A673 (cell line): ENCODE measurements at places on chromosomes 5 and 9. TPM values are rescaled to one million over a fixed set of nuclear protein-coding genes. Genes with fewer than 3 reads are reported as not detected.

NUTM2G gene
- total RNA-seq, result not detected in 2 replicates

- peaks cover 3% of the 10 kb centered on the region for H3K4me1 ChIP-seq
- H3K27ac ChIP-seq, result no peak overlapping the region
- H3K27me3 ChIP-seq, result no peaks in the 10 kb centered on the region
- no peaks in the 10 kb centered on the region for H3K36me3 ChIP-seq
- peak; percentile 55 for DNase-seq
Observed at GRCh38 chr5:149007174-149007573, 55.7 kb downstream of the SH3TC2 start.

- DNase-seq, result no peak
- no peak overlapping the region for H3K27ac ChIP-seq
- no peaks in the 10 kb centered on the region for H3K27me3 ChIP-seq
- no peak overlapping the region for H3K4me3 ChIP-seq
- H3K36me3 ChIP-seq, result no peaks in the 10 kb centered on the region
Observed at GRCh38 chr9:110284211-110284844, 28.0 kb upstream of the TXN start.

GRCh38 chr9:38057416-38058195, 11.4 kb downstream of the SHB start:
- H3K27me3 ChIP-seq, result no peaks in the 10 kb centered on the region
- H3K4me1 ChIP-seq, result peaks cover 28% of the 10 kb centered on the region
- peak; percentile 65 for DNase-seq
- H3K36me3 ChIP-seq, result no peaks in the 10 kb centered on the region

DNA sequence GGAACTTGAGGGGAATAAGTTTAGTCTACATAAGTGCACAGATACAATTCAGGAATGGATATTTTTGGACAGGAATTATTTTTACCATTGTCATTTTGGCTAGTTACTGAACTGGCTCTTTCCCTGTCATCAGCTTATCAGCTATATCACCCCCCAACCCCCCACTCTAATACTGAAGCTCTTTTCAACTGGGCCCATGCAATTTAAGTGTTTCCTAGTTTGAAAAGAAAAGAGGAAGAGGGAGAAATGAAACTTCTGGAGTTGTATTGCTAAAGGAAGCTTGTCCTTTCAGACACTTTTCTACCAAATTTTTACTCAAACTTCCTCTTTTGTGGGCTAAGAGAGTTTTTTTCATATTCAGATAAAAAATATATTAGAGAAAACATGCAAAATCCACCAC, 18.5 kb upstream of the TIMD4 start:
- DNase-seq, result no peak
- no peaks in the 10 kb centered on the region for H3K27me3 ChIP-seq
- no peaks in the 10 kb centered on the region for H3K4me1 ChIP-seq
- H3K27ac ChIP-seq, result no peak overlapping the region

GRCh38 chr5:119418606-119419100, 33.6 kb upstream of the HSD17B4 start:
- H3K4me3 ChIP-seq, result peak overlapping the region; percentile 13
- H3K27me3 ChIP-seq, result no peaks in the 10 kb centered on the region
- no peak overlapping the region for H3K27ac ChIP-seq

- H3K27me3 ChIP-seq, result peaks cover 42% of the 10 kb centered on the region
- H3K27ac ChIP-seq, result no peak overlapping the region
- no peaks in the 10 kb centered on the region for H3K4me1 ChIP-seq
- no peak overlapping the region for H3K4me3 ChIP-seq
- DNase-seq, result no peak
Observed at GRCh38 chr9:121584421-121584820, 67.0 kb upstream of the DAB2IP start.

GRCh38 chr5:119316086-119316485, 39.7 kb upstream of the TNFAIP8 start:
- DNase-seq, result no peak
- no peak overlapping the region for H3K4me3 ChIP-seq
- H3K36me3 ChIP-seq, result no peaks in the 10 kb centered on the region
- H3K4me1 ChIP-seq, result peaks cover 10% of the 10 kb centered on the region
- no peaks in the 10 kb centered on the region for H3K27me3 ChIP-seq

DNA sequence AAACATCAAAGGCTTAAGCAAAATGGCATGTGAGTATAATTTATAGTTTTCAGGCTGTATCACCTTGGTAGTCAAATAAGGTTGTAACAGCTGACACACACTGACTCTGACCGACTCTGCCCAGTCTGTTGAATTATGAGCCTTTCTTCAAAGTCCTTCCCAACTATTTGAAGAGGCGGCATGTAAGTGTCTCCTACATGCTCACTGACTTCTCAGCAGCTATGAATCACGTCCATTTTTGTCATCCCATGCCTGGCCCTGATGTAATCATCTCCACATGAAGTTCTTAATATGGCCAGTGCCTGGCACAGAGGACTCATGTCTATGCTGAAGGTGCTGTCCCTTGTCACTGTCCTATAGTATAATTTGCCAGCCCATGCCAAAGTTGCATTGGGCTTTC, 5.1 kb upstream of the PTBP3 start:
- H3K36me3 ChIP-seq, result no peaks in the 10 kb centered on the region
- DNase-seq, result no peak
- no peaks in the 10 kb centered on the region for H3K4me1 ChIP-seq
- no peak overlapping the region for H3K27ac ChIP-seq
- H3K27me3 ChIP-seq, result no peaks in the 10 kb centered on the region

- no peaks in the 10 kb centered on the region for H3K27me3 ChIP-seq
- H3K27ac ChIP-seq, result no peak overlapping the region
- no peaks in the 10 kb centered on the region for H3K4me1 ChIP-seq
Observed at GRCh38 chr9:72022841-72023240, 37.6 kb downstream of the C9orf57 start.

GRCh38 chr5:121429761-121430160, 421.9 kb upstream of the FTMT start:
- no peak overlapping the region for H3K27ac ChIP-seq
- no peak for DNase-seq
- no peak overlapping the region for H3K4me3 ChIP-seq
- no peaks in the 10 kb centered on the region for H3K27me3 ChIP-seq

PALM2AKAP2 gene
- total RNA-seq, result 5.0 and 5.7 TPM in 2 replicates

DNA sequence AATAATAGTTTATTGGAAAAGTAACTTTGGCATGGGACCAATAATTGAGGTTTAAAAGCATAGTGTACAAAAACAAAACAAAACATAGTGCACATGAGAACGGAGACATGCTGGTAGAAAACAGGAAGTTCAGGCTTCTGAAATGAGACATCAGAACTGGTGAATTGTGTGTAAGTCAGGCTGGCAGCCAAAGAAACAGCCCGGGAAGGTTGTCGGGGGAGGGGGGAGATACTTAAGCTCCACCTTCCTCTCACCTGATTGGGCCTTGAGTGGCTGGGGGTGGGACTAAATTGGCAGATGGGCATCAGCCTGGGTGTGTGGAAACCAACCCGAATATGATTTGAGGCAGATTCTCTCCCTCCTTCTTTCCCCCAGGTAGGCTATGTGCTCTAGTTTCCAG, 256.3 kb downstream of the SMARCA2 start:
- H3K27me3 ChIP-seq, result peaks cover 7% of the 10 kb centered on the region
- H3K4me1 ChIP-seq, result no peaks in the 10 kb centered on the region
- no peak overlapping the region for H3K4me3 ChIP-seq
- H3K36me3 ChIP-seq, result no peaks in the 10 kb centered on the region
- H3K27ac ChIP-seq, result no peak overlapping the region

GRCh38 chr9:16343249-16344237, 526.9 kb downstream of the BNC2 start:
- no peak overlapping the region for H3K27ac ChIP-seq
- H3K36me3 ChIP-seq, result no peaks in the 10 kb centered on the region
- H3K4me3 ChIP-seq, result no peak overlapping the region
- no peaks in the 10 kb centered on the region for H3K27me3 ChIP-seq
- DNase-seq, result no peak
- H3K4me1 ChIP-seq, result no peaks in the 10 kb centered on the region

DDX4 gene
- total RNA-seq, result not detected in 2 replicates

GRCh38 chr5:178389026-178389729, 156.6 kb upstream of the PHYKPL start:
- no peaks in the 10 kb centered on the region for H3K27me3 ChIP-seq
- H3K4me1 ChIP-seq, result no peaks in the 10 kb centered on the region
- no peak overlapping the region for H3K4me3 ChIP-seq
- no peak overlapping the region for H3K27ac ChIP-seq

DNA sequence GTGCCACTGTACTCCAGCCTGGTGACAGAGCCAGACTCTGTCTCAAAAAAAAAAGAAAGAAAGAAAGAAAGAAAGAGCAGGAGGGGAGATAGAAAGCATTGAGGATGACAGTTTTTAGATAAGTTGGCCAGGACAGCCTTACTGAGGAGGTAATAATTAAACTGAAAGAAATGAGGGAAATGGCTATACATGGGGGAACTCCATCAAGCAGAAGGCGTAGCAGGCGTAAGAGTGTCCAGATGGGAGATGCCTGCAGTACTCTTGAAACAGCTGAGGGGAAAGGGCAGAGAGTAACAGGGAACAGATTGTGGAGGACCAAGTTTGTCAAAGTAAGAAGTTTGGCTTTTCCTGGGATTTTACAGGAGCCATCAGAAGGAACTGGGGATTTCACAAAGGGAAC, 57.5 kb downstream of the HMGCS1 start:
- no peaks in the 10 kb centered on the region for H3K27me3 ChIP-seq
- H3K27ac ChIP-seq, result no peak overlapping the region
- H3K4me1 ChIP-seq, result no peaks in the 10 kb centered on the region

GAPVD1 gene
- 55.3 and 58.2 TPM in 2 replicates for total RNA-seq

DNA sequence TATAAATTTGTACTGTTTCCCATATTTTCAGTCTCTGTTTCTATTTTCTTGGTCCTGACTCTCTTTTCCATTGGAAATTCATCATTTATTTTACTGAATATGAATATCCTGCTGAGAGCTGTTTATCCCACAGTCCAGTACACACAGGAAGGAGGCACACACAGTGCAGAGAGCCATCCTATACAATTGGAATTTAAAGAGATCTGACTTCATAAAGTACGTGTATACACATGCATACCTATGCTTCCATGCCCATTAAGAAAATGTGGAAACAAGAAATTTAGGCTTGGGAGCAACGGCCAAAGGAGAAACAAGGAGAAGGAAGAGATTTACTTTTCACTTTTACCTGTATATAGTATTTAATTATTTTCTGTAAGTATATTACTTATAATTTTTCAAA, 99.2 kb downstream of the NFIB start:
- H3K27ac ChIP-seq, result no peak overlapping the region
- H3K4me1 ChIP-seq, result peaks cover 42% of the 10 kb centered on the region
- H3K27me3 ChIP-seq, result no peaks in the 10 kb centered on the region
- no peak for DNase-seq
- H3K36me3 ChIP-seq, result no peaks in the 10 kb centered on the region

LPAR1 gene
- total RNA-seq, result 28.3 and 29.0 TPM in 2 replicates

- peaks cover 29% of the 10 kb centered on the region for H3K4me1 ChIP-seq
- no peaks in the 10 kb centered on the region for H3K27me3 ChIP-seq
- H3K36me3 ChIP-seq, result no peaks in the 10 kb centered on the region
- H3K27ac ChIP-seq, result no peak overlapping the region
- no peak overlapping the region for H3K4me3 ChIP-seq
Observed at GRCh38 chr5:150516011-150516410, 8.1 kb downstream of the NDST1 start.

TMEM215 gene
- total RNA-seq, result not detected in 2 replicates

CCDC171 gene
- 72.5 and 77.4 TPM in 2 replicates for total RNA-seq

PTGES gene
- total RNA-seq, result 0.80 and 1.4 TPM in 2 replicates

GRCh38 chr5:123559434-123559775, 47.4 kb downstream of the CSNK1G3 start:
- no peaks in the 10 kb centered on the region for H3K36me3 ChIP-seq
- no peak for DNase-seq
- no peak overlapping the region for H3K4me3 ChIP-seq
- H3K27ac ChIP-seq, result no peak overlapping the region
- H3K27me3 ChIP-seq, result no peaks in the 10 kb centered on the region

IRX2 gene
- not detected in 2 replicates for total RNA-seq

DNA sequence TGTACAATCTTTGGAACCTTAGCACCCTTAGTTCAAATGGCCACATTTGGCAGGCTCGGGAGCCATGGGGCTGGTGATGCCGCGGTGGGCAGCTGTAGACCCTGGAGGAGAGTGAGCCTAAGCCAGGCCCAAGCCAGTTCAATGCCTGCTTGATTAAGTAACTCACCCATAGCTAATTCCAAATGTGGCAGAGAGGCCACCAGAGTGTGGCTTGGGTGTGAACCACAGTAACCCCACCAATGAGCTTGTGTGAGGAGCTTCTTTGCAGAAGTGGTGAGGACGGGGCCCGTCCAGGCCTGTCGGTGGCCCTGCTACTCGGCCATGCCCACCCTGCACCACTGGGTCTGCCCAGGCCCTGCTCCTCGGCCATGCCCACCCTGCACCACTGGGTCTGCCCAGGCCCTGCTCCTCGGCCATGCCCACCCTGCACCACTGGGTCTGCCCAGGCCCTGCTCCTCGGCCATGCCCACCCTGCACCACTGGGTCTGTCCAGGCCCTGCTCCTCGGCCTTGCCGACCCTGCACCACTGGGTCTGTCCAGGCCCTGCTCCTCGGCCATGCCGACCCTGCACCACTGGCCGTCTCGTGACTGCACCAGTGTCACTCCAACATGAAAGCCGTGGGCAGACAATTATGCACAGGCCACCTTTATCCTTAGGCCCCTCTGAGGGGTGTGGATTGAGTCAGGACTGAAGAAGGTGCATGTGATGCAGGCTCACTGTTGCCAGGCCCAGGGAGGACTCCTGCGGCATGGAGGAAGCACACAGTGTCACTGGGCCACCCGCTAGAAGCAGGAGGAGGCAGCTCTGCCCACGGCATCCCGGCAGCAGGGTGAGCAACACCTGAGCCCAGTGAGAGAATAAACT, 75.4 kb downstream of the MRPL36 start:
- H3K4me3 ChIP-seq, result no peak overlapping the region
- H3K27ac ChIP-seq, result no peak overlapping the region
- H3K36me3 ChIP-seq, result no peaks in the 10 kb centered on the region
- H3K4me1 ChIP-seq, result no peaks in the 10 kb centered on the region

NR2F1-AS1 gene
- 1.8 and 2.3 TPM in 2 replicates for total RNA-seq

DNA sequence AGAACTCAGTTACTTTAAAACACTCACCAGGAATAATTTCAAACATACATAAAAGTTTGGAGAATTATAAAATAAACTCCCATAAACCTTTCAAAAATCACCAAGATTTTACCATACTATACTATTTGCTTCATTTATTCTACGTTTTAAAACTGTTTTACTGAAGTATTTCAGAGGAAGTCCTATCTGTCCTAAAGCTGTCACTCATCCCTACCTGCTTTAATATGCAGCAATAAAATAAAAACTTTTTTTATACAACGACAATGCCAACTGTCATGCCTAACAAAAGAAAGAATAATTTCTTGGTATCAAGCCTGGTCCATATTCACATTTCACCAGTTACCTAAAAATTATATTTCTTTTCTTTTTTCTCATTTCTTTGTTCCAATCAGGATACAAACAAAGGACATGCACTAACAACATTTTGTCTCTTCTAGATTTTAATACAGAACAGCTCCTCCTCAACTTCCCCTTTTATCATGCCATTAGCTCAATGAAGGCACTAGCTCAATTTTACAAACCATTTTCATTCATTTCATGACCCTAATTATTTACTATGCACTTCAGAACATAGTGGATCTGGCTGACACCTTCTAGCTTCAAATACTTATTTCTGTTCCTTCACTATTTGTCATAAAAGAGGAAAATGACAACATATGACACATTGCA, 135.2 kb downstream of the GNAQ start:
- no peak for DNase-seq
- H3K27me3 ChIP-seq, result no peaks in the 10 kb centered on the region
- no peaks in the 10 kb centered on the region for H3K36me3 ChIP-seq
- no peak overlapping the region for H3K27ac ChIP-seq
- H3K4me1 ChIP-seq, result peaks cover 30% of the 10 kb centered on the region

UBE2B gene
- total RNA-seq, result 73.8 and 78.7 TPM in 2 replicates
